Glomerular endothelial cell (primary cell): ENCODE measurements at places on chromosomes 11 and 22. TPM values are rescaled to one million over a fixed set of nuclear protein-coding genes. Genes with fewer than 3 reads are reported as not detected.

The MAPK8IP1 gene
- 8.5 and 8.9 TPM in 2 replicates for total RNA-seq

The INPP5J gene
- 0.35 and 2.1 TPM in 2 replicates for total RNA-seq

GRCh38 chr11:27291302-27291889 is 71.6 kb downstream of the CCDC34 start:
- DNase-seq: no peak

DNA sequence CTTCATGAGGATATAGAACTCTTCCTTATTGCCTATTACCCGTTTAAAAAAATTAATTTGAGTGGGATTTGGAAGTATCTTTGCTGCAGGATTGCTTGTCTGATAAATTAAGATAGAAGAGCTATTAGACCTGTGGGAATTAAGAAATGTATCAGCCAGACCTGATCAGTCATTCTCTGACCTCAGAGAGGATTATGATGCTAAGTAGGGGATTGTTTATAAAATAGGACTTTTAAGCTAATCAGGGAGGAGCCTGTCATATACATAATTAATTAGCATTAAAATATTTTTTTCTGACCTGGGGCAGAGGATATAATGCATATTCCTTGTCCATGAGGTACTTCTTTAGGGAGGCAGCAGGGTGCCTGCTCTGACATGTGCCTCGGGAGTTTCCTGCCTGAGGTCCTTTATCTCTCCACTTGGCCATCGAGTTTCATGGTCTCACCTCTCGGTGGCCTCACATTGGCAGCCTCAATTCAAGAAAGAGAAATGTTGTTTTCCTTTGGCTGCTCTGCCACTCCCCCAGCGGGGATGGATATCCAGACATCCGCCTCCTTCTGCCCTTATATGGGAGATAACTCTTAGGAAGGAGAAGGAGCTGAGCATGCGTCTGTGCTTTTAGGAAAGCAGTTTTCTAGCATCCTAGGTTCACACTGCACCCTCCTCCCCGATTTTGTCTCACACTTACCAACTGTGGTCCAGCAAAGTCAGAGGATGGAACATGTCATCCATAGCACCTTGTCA is 41.1 kb downstream of the DIXDC1 start:
- DNase-seq: no peak

DNA sequence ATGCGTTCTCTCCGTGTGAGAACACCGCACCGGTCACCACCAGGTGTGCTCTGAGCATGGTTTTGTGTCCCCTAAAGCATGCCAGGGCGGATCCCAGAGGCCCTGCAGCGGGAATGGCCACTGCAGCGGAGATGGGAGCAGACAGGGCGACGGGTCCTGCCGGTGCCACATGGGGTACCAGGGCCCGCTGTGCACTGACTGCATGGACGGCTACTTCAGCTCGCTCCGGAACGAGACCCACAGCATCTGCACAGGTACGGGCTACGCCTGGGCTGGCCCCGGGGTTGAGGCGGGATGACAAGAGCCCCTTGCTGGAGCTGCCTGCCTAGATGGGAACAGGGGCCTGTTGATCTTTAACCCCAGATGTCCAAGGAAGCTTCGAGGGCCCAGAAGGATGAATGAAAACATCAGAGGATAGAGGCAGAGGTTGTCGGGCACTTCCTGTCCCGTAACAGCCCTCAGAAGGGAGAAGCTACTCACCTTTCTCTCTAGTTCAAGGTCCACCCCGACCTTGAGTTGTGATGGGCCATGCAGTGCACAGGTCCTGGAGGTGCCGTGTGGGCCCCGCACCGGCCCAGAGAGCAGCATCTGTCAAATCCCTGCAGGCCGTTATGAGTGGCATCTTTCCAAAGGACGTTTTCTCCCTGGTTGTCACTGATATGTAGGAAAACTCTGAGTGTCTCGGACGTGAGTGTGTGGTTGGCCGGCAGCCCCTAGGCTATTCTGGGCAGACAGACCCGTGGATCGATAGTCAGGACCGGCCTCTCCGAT is 3.3 kb downstream of the CRELD2 start:
- no peak for DNase-seq
